ENCODE measurements at places on chromosomes 2 and 18.

DNA sequence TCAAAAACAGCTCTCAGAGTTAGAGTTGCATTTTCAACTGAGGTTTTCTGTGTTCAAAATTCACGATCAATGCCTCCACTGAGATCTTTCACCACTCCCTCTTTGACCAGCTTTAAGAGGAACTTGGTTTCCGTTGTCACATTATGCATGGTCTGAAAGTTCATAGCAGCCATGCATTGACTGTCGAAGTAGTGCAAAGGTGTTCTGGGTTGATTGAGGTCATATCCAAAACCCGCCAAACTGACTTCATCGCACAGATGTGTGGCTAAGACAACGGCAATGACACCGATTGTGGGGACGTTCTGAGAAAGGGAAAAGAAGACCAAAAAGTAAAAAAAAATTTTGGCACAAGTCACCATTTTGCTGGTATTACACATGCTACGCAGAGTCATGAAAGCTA is 48.7 kb downstream of the ST3GAL5 start:
- no peak for DNase-seq

DNA sequence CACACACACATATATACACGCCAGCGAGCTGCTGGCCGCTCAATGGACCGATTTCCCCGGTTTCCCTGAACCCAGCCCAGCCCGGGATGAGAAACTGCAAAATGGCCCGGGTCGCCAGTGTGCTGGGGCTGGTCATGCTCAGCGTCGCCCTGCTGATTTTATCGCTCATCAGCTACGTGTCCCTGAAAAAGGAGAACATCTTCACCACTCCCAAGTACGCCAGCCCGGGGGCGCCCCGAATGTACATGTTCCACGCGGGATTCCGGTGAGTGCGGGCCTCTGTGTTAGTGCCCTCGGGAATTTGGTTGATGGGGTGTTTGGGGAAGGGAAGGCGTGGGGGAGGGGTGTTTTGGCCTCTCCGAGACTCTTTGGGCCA is 392 bp downstream of the ST8SIA3 start:
- DNase-seq = no peak

GRCh38 chr2:172427990-172428831 is 825 bp downstream of the ITGA6 start:
- DNase-seq = peak; percentile 50

- DNase-seq = no peak
Measured at GRCh38 chr2:20381457-20381856, 30.8 kb upstream of the PUM2 start.

GRCh38 chr2:84970210-84970867 is 622 bp upstream of the KCMF1 start:
- DNase-seq = peak; percentile 46

- DNase-seq = no peak
Measured at GRCh38 chr2:47070155-47070919, 84.8 kb downstream of the STPG4 start.

GRCh38 chr2:68918497-68918896 is 34.2 kb downstream of the GKN2 start:
- no peak for DNase-seq

- DNase-seq = no peak
Measured at GRCh38 chr18:51739044-51739666, 541.7 kb upstream of the MEX3C start.

GRCh38 chr2:137969418-137969765 is 5.1 kb downstream of the HNMT start:
- no peak for DNase-seq

- DNase-seq = no peak
Measured at GRCh38 chr18:47490882-47491281, 239.4 kb upstream of the SKOR2 start.

DNA sequence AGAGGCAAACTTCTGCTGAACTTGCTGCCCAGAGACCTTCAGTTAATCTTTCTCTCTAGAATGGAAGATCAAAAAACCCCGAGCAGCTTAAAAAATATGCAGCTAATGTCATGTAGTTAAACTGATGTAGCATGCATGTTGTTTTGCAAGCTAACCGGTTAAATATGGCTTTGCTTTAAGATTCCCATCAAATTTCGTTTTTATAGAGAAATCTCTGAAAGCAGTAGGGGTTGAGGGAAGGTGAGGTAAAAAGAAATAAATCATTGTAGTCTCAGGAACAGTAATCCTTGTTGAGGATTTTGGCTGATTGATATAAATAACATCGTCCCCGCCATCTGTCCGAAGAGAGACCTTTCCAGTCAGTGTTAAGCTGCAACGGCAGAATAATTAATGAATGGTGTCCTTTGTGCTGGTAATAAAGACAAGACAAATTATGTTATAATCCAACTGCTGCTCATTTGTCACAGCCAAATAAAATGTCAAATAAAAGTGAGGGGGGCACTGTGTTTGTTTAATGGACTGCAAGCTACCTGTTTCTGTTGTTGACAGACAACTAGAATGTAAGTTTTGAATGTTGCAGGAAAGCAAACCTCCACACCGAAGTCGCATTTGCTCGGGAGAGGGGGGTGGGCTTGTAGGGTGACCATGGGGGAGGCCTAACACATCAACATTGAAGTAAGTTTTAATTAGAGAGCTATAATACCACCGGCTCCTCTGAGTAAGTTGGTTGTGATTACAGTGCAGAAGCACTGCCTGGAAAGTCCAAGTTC is 555.5 kb downstream of the ARHGAP15 start:
- peak; percentile 80 for DNase-seq
